ENCODE measurements at places on chromosomes 16 and 17. TPM values are rescaled to one million over a fixed set of nuclear protein-coding genes. Genes with fewer than 3 reads are reported as not detected.

Gene KRT16
- 1.1 TPM for polyA plus RNA-seq

Gene VAC14
- polyA plus RNA-seq: 46.0 TPM

Gene RPL13
- polyA plus RNA-seq: 1,957 TPM

Gene PHF12
- 46.3 TPM for polyA plus RNA-seq

Gene ZNF768
- 55.7 TPM for polyA plus RNA-seq

Gene ST6GALNAC1
- 4.6 TPM for polyA plus RNA-seq

Gene VWA3A
- 19.0 TPM for polyA plus RNA-seq

Gene LRRC37A
- 3.5 TPM for polyA plus RNA-seq

DNA sequence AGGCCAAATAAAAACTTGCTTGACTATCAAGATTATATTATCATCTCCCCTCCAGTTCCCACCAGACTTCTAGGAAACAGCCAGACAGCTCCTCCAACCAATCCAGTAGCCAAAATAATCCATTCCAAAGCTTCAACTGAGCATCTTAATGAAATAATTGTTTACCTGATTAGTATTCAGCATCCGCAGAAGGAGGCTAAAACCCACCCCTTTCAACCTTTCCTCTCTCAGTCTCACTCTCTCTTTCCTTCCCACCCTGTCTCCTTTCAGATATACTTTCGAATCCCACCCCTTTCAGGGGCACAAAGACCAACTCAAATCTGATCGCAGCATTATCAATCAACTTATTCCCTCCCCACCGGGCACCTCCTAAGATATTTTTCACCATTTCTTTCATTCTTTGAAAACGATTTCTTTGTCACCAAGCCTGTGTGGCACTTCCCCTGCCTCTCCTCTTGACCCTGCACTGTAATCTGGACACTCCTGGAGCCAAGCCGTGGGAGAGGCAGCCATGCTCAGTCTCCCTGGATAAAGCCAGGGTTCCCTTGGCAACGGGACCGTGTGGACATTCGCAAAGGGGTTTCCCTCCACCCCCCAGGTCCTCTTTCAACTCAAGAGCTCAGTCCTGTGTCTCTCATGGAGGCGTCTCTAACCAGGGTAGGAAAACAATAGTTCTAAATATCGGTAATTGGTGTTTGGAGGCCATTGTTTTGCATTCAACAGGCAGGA is at the start of gene ANKFN1:
Gene ANKFN1, plus strand, starts transcription at position 602 of the 729 bp plus-strand sequence. CDS start 59,193 bp downstream, outside the sequence.
- H3K4me1 ChIP-seq: peaks cover 8% of the 10 kb centered on the region
- H3K4me3 ChIP-seq: peak within 1 kb of the TSS; percentile 28
- DNase-seq: no peak
- no peaks in the 10 kb centered on the region for H3K27me3 ChIP-seq

DNA sequence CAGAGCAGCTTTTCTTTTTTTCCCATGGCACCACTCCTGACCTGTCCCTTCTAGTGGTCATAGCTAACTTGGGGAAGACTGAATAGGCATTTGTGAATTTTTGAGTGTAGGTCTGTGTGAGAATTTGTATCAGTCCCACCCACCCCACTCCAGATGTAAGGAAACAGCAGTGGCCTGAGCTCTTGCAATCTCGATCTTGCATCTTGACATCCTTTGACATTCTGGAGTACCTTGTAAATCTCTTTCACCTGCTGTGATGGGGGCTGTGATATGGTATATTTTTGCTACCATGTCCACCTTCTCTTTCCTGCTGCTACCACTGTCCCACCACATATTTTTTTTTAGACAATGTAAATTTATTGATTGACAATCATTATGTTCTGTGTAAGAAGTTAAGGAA is 289.3 kb downstream of the MAP2K6 start:
- no peaks in the 10 kb centered on the region for H3K36me3 ChIP-seq
- no peak overlapping the region for H3K4me3 ChIP-seq
- DNase-seq: no peak

DNA sequence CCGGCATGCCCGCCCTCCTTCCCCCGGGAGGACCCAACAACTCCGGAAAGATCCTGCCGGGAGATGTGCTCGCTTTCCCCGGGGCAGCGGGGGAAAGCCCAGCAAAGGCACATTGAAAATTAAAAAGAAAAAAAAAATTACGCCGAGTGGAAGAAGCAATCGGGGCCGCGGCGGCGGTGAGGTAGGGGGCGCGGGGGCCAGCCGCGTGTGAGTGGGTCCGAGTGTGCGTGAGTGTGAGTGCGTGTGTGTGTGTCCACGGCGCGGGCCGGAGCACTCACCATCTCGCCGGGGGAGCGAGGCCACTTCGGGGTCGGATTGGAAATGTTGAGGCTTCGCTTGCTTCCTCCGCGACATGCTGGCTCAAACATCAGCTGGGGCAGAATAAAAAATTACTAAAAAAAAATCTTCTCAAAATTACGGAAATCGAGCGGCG is at the start of gene SALL1:
Gene SALL1, minus strand, starts transcription at position 383 of the 433 bp plus-strand sequence. Its CDS starts 29 bp downstream, at position 354.
- H3K36me3 ChIP-seq: peaks cover 5% of the 10 kb centered on the region
- H3K4me1 ChIP-seq: peaks cover 44% of the 10 kb centered on the region
- peaks cover 62% of the 10 kb centered on the region for H3K27me3 ChIP-seq
- peak within 1 kb of the TSS; percentile 76 for H3K4me3 ChIP-seq
- DNase-seq: no peak

- H3K27ac ChIP-seq: no peak overlapping the region
- DNase-seq: peak; percentile 85
- peak overlapping the region; percentile 21 for H3K4me3 ChIP-seq
- peaks cover 18% of the 10 kb centered on the region for H3K27me3 ChIP-seq
- no peaks in the 10 kb centered on the region for H3K36me3 ChIP-seq
Measured at GRCh38 chr17:20010099-20010863, 1.1 kb downstream of the SPECC1 start.

GRCh38 chr16:12637002-12637401 is 166.7 kb downstream of the CPPED1 start:
- no peaks in the 10 kb centered on the region for H3K36me3 ChIP-seq
- no peaks in the 10 kb centered on the region for H3K4me1 ChIP-seq
- no peaks in the 10 kb centered on the region for H3K27me3 ChIP-seq
- no peak overlapping the region for H3K27ac ChIP-seq
- DNase-seq: no peak

- H3K4me1 ChIP-seq: peaks cover 34% of the 10 kb centered on the region
- H3K36me3 ChIP-seq: no peaks in the 10 kb centered on the region
- no peaks in the 10 kb centered on the region for H3K27me3 ChIP-seq
- peak; percentile 48 for DNase-seq
Measured at GRCh38 chr16:17474572-17474971, 3.8 kb upstream of the XYLT1 start.

- no peak overlapping the region for H3K27ac ChIP-seq
- DNase-seq: no peak
- H3K36me3 ChIP-seq: no peaks in the 10 kb centered on the region
- H3K4me1 ChIP-seq: peaks cover 22% of the 10 kb centered on the region
- no peak overlapping the region for H3K4me3 ChIP-seq
Measured at GRCh38 chr17:79750650-79751545, 20.2 kb downstream of the ENPP7 start.

- no peaks in the 10 kb centered on the region for H3K27me3 ChIP-seq
- no peaks in the 10 kb centered on the region for H3K4me1 ChIP-seq
- H3K27ac ChIP-seq: no peak overlapping the region
Measured at GRCh38 chr17:13212860-13213259, 195.0 kb upstream of the ELAC2 start.

GRCh38 chr16:49495596-49496355 is 122.2 kb downstream of the C16orf78 start:
- DNase-seq: no peak
- peaks cover 57% of the 10 kb centered on the region for H3K4me1 ChIP-seq
- no peak overlapping the region for H3K27ac ChIP-seq
- peaks cover 8% of the 10 kb centered on the region for H3K36me3 ChIP-seq
- H3K4me3 ChIP-seq: no peak overlapping the region

DNA sequence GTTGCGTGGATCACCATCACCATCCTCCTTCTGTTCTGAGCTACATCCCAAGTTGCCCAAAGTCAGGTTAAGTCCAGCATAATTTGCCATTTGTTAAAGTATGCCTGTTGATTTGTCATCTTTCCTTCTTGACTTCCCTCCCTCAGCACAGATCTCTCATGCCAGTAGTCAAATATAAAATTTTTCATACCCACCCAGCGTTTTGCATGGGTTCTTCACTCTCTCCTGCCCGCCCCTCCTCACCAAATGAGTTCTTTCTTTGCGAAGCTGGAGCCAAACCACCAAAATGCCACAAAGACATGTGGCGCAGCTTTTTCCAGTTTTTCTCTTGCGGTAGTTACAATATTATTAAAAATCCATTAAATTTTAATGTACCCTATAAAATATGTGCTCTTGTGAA is 167.2 kb downstream of the MSI2 start:
- DNase-seq: no peak
- H3K36me3 ChIP-seq: peaks cover 10% of the 10 kb centered on the region
- no peaks in the 10 kb centered on the region for H3K27me3 ChIP-seq
- H3K4me1 ChIP-seq: peaks cover 21% of the 10 kb centered on the region
- H3K4me3 ChIP-seq: no peak overlapping the region

- peaks cover 29% of the 10 kb centered on the region for H3K4me1 ChIP-seq
- peak overlapping the region; percentile 72 for H3K27ac ChIP-seq
Measured at GRCh38 chr17:28693869-28694268, 17.8 kb downstream of the PROCA1 start.

- peaks cover 7% of the 10 kb centered on the region for H3K36me3 ChIP-seq
- DNase-seq: no peak
- H3K4me1 ChIP-seq: peaks cover 26% of the 10 kb centered on the region
- peaks cover 10% of the 10 kb centered on the region for H3K27me3 ChIP-seq
- peak overlapping the region; percentile 69 for H3K27ac ChIP-seq
Measured at GRCh38 chr17:4950075-4950745, 709 bp upstream of the ENO3 start.

DNA sequence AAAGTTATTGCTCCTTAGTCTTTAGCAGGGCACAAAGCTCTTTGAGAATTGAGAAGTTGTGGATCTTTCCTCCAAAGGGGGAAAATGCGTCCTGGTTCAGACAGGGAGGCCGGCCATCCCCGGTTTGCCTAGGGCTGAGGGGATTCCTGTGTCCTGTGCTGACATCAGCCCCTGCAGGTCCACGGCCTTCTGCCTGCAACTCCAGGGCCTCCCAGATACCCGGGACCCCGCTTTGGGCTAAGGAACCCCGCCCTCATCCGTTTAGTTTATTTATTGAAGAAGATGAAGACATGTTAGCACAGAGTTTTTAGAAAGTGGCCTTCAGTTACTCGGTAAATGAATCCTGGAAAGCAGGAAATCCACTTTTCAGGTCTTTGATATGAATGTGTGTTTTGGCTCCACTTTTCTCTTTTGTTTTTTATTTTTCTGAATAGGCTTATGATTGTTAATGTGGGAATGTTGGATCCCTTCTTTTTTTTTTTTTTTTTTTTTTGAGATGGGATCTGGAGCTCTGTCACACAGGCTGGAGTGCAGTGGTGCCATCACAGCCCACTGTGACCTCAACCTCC is 65.6 kb downstream of the CRISPLD2 start:
- no peaks in the 10 kb centered on the region for H3K27me3 ChIP-seq
- no peak overlapping the region for H3K4me3 ChIP-seq
- H3K4me1 ChIP-seq: peaks cover 28% of the 10 kb centered on the region
- H3K36me3 ChIP-seq: no peaks in the 10 kb centered on the region
- no peak for DNase-seq
- H3K27ac ChIP-seq: peak overlapping the region; percentile 89

- no peaks in the 10 kb centered on the region for H3K27me3 ChIP-seq
- H3K4me3 ChIP-seq: no peak overlapping the region
- DNase-seq: no peak
- no peaks in the 10 kb centered on the region for H3K36me3 ChIP-seq
- peaks cover 36% of the 10 kb centered on the region for H3K4me1 ChIP-seq
- H3K27ac ChIP-seq: no peak overlapping the region
Measured at GRCh38 chr16:57940382-57940966, 30.5 kb downstream of the CNGB1 start.

DNA sequence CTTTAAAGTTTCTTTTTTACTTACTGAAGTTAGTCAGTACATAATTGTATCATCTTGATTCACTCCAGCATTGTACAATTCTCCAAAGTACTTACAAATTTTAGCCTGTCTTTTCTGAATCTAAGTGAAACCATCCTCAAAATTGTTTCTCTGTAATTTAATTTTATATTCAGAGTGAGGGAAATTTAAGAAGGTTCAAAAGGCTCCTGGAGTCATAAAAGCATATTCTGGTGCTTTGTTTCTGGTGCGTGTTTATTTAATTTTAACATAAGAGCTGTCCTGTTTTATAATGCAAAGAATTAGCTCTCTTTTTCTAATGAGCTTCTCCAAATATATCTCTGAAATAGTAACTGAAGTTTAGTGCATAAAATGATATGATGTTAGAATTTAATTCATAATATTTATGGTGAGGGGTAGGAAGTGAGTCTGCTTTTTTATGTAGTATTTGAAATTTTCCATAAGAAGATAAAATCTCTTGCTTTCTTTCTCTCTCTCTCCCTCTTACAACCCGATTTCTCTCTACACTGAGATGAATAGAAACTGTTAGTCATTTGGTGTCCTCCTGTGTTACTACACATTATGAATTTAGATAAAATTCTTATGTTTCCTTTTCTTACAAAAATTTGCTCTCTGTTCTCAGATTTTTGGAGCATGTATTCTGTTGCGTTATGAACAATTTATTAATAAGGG is 339.8 kb downstream of the BCAS3 start:
- no peak for DNase-seq
- no peaks in the 10 kb centered on the region for H3K27me3 ChIP-seq
- no peak overlapping the region for H3K27ac ChIP-seq
- H3K36me3 ChIP-seq: no peaks in the 10 kb centered on the region
- no peaks in the 10 kb centered on the region for H3K4me1 ChIP-seq

- H3K36me3 ChIP-seq: peaks cover 12% of the 10 kb centered on the region
- H3K4me1 ChIP-seq: peaks cover 57% of the 10 kb centered on the region
- no peak for DNase-seq
- peak overlapping the region; percentile 63 for H3K4me3 ChIP-seq
- no peaks in the 10 kb centered on the region for H3K27me3 ChIP-seq
Measured at GRCh38 chr17:6070430-6070912, 292 bp downstream of the WSCD1 start.

GRCh38 chr17:17358060-17358751 is 55.0 kb downstream of the NT5M start:
- H3K27me3 ChIP-seq: no peaks in the 10 kb centered on the region
- no peak overlapping the region for H3K4me3 ChIP-seq
- H3K36me3 ChIP-seq: no peaks in the 10 kb centered on the region
- DNase-seq: no peak

DNA sequence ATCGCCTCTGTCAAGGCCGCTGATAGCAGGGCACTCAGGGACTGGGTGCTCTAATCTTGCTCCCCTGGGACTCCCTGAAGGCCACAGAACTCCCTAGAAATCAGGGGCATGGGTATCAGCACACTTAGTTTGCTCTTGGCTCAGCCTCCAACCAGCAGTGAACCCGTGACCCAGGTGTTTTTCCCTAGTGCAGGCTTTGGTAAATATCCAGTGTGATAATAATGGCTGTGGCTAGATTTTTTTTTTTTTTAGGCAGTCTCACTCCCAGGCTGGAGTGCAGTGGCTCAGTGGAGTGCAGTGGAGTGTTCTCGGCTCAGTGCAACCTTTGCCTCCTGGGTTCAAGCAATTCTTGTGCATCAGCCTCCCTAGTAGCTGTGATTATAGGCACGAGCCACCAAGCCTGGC is 10.3 kb downstream of the NUPR1 start:
- no peak overlapping the region for H3K4me3 ChIP-seq
- H3K27me3 ChIP-seq: no peaks in the 10 kb centered on the region
- no peak overlapping the region for H3K27ac ChIP-seq
- no peak for DNase-seq
- H3K4me1 ChIP-seq: no peaks in the 10 kb centered on the region
